H9 (cell line): ENCODE measurements at places on chromosomes 11 and 22. TPM values are rescaled to one million over a fixed set of nuclear protein-coding genes. Genes with fewer than 3 reads are reported as not detected.

SCUBE2 gene
- total RNA-seq, result 1.6 and 1.8 TPM in 2 replicates

FAM111B gene
- 31.9 and 35.0 TPM in 2 replicates for total RNA-seq

LDHAL6A gene
- total RNA-seq, result not detected in 2 replicates

MMP13 gene
- total RNA-seq, result not detected in 2 replicates

LRRC51 gene
- total RNA-seq, result 3.1 and 6.4 TPM in 2 replicates

PGR gene
- 0.02 and 0.07 TPM in 2 replicates for total RNA-seq

GLYATL2 gene
- not detected in 2 replicates for total RNA-seq

SGSM1 gene
- 3.2 and 4.3 TPM in 2 replicates for total RNA-seq

FDX1 gene
- total RNA-seq, result 9.1 and 10.1 TPM in 2 replicates

TRIM49 gene
- not detected in 2 replicates for total RNA-seq

GAL gene
- 65.2 and 67.5 TPM in 2 replicates for total RNA-seq

C11orf97 gene
- total RNA-seq, result not detected in 2 replicates

DNA sequence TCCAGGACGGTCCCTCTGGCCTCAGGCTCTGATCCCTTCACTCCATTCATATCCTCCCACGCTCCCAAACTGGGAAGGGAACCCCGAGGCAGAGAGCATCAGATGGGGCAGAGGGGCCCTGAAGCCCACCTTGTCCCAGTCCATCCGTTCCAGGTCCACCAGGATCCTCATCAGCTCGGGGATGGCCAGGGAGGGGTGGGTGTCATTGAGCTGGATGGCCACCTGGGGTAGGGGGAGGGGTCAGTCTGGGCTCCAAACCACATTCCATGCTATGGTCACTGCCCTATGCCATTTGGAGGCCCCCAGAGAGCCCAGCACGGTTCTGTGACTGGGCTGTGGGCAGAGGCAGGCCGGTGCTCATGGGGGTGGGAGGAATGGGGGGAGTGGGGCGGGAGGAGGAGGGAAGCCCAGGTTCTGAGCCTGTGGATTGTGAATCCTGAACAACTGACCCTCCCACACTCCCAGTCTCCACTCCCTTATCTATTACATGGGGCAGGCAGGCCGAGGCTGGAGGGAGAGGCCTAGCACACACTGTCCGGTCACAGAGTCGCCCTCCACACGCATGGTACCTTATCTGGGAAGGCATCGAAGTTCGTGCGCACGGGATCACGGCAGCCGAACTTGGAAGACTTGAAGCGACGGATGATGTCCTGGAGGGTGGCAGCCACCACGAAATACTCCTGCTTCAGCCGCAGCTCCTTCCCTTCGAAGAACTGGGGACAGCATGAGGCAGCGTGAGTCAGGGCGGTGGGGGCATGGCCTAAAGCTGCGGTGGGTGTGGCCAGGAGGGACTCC is 5.5 kb downstream of the PYGM start:
- H3K4me1 ChIP-seq, result no peaks in the 10 kb centered on the region; the same call in 1 of the 2 replicates
- H3K27ac ChIP-seq, result no peak overlapping the region
- peak; percentile 30 for DNase-seq
- H3K36me3 ChIP-seq, result peaks cover 14% of the 10 kb centered on the region; the same call in 1 of the 2 replicates
- no peak overlapping the region for H3K4me3 ChIP-seq

GRCh38 chr11:101567071-101567470 is 16.7 kb downstream of the TRPC6 start:
- H3K27me3 ChIP-seq, result no peaks in the 10 kb centered on the region
- no peaks in the 10 kb centered on the region for H3K36me3 ChIP-seq
- DNase-seq, result peak; percentile 67

- no peaks in the 10 kb centered on the region for H3K4me1 ChIP-seq
- H3K36me3 ChIP-seq, result no peaks in the 10 kb centered on the region
Measured at GRCh38 chr11:1876361-1877063, 15.2 kb downstream of the PRR33 start.

DNA sequence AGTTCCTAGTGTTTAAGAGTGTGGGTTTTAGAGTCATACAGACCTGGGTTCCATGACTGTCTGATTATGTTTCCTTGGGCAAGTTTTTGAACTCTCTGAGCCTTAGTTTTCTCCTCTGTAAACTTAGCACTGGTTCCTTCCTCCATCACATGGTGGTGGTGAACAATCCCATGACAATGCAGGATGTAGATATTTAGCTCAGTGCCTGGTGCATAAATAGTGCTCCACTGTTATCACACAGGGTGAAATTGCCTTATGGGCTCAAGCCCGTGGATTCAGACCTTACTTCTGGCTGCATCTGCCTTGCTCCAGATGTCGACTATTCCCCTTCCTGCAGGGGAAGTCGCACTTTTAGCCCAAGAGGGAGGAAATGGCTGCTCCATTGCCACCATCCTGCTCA is 62.7 kb downstream of the LDLRAD3 start:
- H3K36me3 ChIP-seq, result peaks cover 20% of the 10 kb centered on the region
- no peak overlapping the region for H3K4me3 ChIP-seq
- DNase-seq, result no peak
- no peaks in the 10 kb centered on the region for H3K27me3 ChIP-seq

DNA sequence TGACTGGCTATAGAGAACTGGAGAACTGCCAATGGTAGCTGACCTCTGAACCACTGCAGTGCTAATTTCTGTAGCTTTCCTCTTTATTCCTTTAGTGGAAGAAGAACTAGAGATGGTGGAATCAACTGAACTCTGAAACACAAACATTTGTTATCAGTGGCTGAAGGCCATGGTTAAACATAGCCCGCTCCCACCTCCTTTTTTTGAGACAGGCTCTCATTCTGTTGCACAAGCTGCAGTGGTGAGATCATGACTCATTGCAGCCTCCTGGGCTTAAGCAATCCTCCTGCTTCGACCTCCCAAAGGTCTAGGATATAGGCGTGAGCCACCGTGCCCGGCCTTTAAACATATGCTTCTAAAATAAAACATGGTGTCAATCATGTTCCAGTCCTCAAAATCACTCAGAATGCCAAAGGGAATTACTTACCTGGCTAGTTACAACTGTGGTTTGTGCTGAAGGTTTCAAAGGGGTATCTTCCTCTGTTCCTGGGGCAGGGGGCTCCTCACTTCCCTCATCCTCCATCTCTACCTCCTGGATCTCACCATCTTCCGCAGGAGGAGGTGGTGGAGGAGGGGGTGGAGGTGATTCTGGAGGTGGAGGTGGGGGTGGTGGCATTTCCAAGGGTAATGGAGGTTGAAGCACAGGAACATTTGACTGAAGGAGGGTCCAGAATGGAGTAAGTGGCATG is 9.0 kb upstream of the AGBL2 start:
- H3K4me1 ChIP-seq, result no peaks in the 10 kb centered on the region
- no peak for DNase-seq
- H3K27ac ChIP-seq, result no peak overlapping the region
- H3K27me3 ChIP-seq, result no peaks in the 10 kb centered on the region
- H3K4me3 ChIP-seq, result no peak overlapping the region
- H3K36me3 ChIP-seq, result peaks cover 64% of the 10 kb centered on the region

- H3K4me3 ChIP-seq, result peak within 1 kb of the TSS; percentile 81
- H3K27me3 ChIP-seq, result peaks cover 4% of the 10 kb centered on the region; the same call in 1 of the 2 replicates
- H3K36me3 ChIP-seq, result peaks cover 5% of the 10 kb centered on the region; the same call in 1 of the 2 replicates
- no peaks in the 10 kb centered on the region for H3K4me1 ChIP-seq
- peak; percentile 89 for DNase-seq
Measured at GRCh38 chr11:73308003-73308960, at the start of gene ARHGEF17. Gene ARHGEF17 (plus strand): TSS chr11:73308276. CDS start chr11:73308639, 363 bp downstream.

DNA sequence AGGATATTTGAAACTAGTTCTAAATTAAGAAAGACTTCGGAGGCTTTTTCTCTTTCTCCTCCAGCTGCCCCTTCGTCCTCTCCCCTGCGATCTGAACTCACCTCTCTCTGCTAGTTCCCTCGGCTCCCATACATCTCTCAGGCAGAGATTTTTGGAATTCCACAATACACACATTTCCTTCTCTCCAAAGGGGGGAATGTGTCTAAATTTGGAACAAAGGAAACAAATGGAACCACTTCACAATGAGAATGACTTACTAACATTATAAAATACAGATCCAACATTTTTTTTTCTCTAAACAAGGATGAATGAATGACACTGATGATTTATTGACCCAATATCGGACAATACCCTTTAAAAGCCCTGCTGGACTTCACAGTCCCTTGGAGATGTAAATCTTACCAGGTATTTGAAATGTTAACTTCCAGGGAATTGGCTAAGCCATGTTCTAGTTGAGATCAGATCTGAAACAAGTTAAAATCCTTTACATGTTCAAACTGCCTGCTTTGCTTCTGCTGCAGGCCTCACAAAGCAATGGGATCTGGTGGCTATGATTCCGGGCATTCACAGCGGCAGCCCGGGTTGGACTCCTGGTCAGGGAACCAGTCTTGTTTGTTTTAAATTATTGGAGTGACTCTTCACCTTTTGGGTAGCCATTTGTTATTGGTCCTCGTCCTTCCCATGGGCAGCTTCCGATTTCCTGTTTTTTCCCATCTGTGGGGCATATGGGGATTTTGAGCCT is 20.5 kb upstream of the GSTP1 start:
- DNase-seq, result no peak
- no peaks in the 10 kb centered on the region for H3K27me3 ChIP-seq
- peaks cover 6% of the 10 kb centered on the region; the same call in 1 of the 2 replicates for H3K4me1 ChIP-seq
- H3K27ac ChIP-seq, result no peak overlapping the region
- no peak overlapping the region for H3K4me3 ChIP-seq
- H3K36me3 ChIP-seq, result no peaks in the 10 kb centered on the region

DNA sequence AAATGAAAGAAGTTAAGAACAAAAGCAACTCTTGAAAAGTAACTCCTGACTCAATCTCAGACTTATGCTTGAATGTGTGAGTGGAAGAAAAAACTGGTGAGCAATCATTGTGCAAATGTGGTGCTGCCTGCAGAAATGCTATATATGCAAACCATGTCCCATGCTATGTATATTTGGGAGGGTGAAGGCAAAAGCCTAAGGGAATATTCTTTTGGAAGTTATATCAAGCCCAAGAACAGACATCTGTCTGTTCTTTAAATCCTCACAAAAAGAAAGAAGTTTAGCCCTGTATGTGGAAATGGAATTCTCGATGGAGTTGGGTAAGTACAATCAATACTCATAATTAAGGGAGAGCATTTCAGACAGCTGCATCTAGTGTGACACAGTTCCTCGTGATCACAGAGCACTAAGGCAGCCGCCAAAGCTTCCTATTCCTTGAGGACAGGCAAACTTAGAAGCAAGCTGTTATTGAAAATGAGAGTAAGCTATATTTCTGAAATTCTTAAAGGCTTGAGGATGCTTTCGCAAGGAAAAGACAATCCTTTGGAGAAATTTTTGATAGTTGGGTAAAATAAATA is 406.5 kb upstream of the CHORDC1 start:
- H3K27me3 ChIP-seq, result no peaks in the 10 kb centered on the region
- no peak for DNase-seq
- H3K4me1 ChIP-seq, result no peaks in the 10 kb centered on the region
- no peak overlapping the region for H3K27ac ChIP-seq

DNA sequence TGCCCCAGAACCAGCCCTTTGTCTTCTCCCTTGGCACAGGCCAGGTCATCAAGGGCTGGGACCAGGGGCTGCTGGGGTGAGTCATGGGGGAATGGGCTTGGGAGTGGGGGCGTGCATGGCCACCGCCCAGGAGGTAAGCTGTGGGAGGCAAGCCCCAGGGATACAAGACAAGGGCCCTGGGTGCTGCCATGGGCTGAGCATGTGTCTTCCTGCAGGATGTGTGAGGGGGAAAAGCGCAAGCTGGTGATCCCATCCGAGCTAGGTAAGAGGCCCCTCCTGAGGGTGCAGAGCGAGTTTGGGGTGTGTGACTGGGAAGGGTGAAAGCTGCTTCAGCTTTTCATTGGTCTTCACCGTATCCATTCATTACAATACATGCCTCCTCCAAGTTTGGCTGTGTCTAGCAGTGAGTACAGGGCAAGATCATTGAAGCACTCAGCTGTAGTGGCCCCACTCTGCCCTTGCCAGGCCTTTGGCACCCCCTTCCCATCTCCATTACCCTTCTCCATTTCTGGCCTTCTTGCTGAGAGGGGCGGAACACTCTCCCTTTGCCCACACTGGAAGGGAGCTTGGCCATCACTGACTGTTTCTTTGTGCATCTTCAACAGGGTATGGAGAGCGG is 2.5 kb downstream of the FKBP2 start:
- no peak for DNase-seq
- H3K4me3 ChIP-seq, result peak overlapping the region; percentile 85
- H3K4me1 ChIP-seq, result no peaks in the 10 kb centered on the region
- no peak overlapping the region for H3K27ac ChIP-seq
- H3K36me3 ChIP-seq, result peaks cover 13% of the 10 kb centered on the region
- H3K27me3 ChIP-seq, result no peaks in the 10 kb centered on the region

DNA sequence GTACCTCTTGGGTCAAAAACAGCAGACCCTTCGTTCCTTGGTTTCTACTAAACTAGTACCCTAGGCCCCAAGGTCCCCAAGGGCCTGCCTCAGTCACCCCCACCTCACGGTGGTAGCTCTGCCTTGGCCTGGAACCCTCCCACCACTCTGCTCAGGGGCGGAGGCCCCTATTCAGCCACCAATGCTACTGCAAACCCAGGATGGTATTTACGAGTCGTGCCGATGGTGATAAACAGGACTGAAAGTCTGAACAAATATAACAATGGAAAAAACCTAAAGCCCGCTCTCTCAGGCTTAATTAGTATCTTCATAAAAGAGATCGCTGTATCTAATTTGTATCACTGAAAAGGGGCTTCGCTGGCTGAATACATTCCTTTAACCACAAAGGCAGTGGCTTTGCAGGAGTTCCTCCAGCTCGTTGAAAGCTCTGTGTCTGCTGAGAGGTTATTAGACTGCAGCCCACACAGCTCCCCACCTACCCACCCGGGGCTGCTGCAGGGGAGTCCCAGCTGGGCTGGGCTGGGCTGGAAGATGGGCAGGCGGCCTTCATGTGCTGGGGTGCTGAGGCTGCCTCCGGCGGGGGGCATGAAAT is 15.2 kb downstream of the SHISAL1 start:
- H3K36me3 ChIP-seq, result peaks cover 12% of the 10 kb centered on the region
- no peaks in the 10 kb centered on the region for H3K4me1 ChIP-seq
- no peaks in the 10 kb centered on the region for H3K27me3 ChIP-seq
- no peak overlapping the region for H3K4me3 ChIP-seq

- H3K36me3 ChIP-seq, result no peaks in the 10 kb centered on the region; the same call in 1 of the 3 replicates
- H3K4me3 ChIP-seq, result no peak overlapping the region
- no peaks in the 10 kb centered on the region for H3K4me1 ChIP-seq
- H3K27me3 ChIP-seq, result no peaks in the 10 kb centered on the region; the same call in 1 of the 2 replicates
- no peak for DNase-seq
Measured at GRCh38 chr11:64522843-64523380, 68.1 kb upstream of the SLC22A12 start.

GRCh38 chr22:30273711-30274436 is 7.2 kb upstream of the OSM start:
- H3K27ac ChIP-seq, result no peak overlapping the region
- no peaks in the 10 kb centered on the region; the same call in 1 of the 2 replicates for H3K4me1 ChIP-seq
- no peak overlapping the region for H3K4me3 ChIP-seq
- H3K36me3 ChIP-seq, result no peaks in the 10 kb centered on the region
- DNase-seq, result no peak

GRCh38 chr11:30454111-30454510 is 131.2 kb downstream of the ARL14EP start:
- H3K27me3 ChIP-seq, result no peaks in the 10 kb centered on the region
- no peak for DNase-seq
- peaks cover 30% of the 10 kb centered on the region for H3K4me1 ChIP-seq
- H3K36me3 ChIP-seq, result peaks cover 4% of the 10 kb centered on the region
- H3K27ac ChIP-seq, result no peak overlapping the region

- H3K27me3 ChIP-seq, result no peaks in the 10 kb centered on the region
- H3K36me3 ChIP-seq, result no peaks in the 10 kb centered on the region
- no peak overlapping the region for H3K4me3 ChIP-seq
- H3K4me1 ChIP-seq, result no peaks in the 10 kb centered on the region
- no peak for DNase-seq
- no peak overlapping the region for H3K27ac ChIP-seq
Measured at GRCh38 chr11:128195057-128195751, 392.2 kb downstream of the ETS1 start.
